ENCODE measurements at places on chromosomes 3 and 15. TPM values are rescaled to one million over a fixed set of nuclear protein-coding genes. Genes with fewer than 3 reads are reported as not detected.

- no peak for DNase-seq
Measured at GRCh38 chr3:183733553-183733952, 36.0 kb downstream of the YEATS2 start.

DNA sequence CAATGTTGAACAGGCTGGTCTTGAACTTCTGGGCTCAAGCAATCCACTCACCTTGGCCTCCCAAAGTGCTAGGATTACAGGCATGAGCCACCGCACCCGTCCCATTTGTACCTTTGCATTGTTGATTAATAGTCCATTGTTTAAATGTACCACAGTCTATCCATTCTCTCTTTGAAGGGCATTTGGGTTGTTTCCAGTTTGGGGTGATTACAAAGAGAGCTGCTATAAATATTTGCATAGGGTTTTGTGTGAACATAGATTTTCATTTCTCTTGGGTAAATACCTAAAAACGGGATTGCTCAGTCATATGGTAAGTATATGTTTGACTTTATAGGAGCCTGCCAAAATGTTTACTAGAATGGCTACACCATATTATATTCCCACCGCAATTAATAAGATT, 13.7 kb upstream of the PTPRG start:
- no peak for DNase-seq

DNA sequence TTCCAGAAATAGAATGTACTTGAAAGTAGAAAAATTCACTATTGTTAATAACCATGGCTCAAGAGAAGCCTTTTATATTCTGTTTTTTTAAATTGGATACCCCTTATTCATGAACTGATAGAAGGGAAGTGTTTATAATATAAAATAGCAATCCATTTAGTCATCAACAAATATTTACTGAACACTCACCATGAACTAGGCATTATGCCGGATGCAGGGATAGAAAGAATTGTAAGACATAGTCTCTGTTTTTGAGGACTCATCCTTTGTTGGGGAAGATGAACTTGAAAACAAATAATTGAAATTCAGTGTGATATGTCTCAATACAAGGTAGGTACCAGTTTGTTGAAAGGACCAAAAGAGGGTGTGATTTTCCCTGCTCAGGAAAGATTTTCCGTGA, 160.9 kb upstream of the SATB1 start:
- peak; percentile 37 for DNase-seq

- DNase-seq: no peak
Measured at GRCh38 chr3:5093731-5094130, 28.4 kb upstream of the ARL8B start.

- DNase-seq: no peak
Measured at GRCh38 chr15:35626571-35627318, 80.8 kb upstream of the DPH6 start.

DNA sequence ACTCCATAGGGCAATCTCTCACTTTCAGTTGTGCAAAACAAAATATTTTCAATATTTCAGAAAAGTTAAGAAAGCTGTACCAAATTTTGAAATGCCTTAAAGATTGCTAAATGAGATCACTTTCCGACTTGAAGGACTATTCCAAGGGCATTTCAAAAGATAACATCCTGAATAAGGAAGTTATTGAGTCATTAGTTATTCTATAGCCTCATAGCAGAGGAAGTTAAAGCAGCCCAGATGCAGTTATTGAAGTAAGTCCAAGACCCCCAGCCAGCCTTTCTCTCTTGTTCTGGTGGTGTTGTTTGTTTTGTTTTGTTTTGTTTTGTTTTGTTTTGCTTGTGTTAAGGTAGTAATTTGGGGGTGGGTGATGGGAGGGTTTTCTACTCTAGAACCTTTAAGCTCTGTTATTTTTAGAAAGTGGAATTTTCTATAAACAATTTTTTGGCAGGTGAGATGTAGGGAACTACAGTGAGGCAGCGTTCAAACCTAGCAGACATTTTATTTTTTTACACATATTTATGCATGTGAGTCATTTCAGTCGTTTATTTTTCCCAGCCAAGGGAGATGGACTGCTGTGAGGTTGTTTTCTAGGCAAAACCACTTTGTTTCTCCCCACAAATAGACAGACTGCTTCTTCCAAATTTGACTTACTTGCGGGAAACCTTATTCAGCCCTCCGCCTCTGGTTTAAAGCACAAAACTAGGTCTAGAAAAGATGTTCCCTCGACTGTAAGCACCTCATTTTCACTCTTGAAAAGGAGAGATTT, 216.3 kb upstream of the ARPP21 start:
- DNase-seq: peak; percentile 44

DNA sequence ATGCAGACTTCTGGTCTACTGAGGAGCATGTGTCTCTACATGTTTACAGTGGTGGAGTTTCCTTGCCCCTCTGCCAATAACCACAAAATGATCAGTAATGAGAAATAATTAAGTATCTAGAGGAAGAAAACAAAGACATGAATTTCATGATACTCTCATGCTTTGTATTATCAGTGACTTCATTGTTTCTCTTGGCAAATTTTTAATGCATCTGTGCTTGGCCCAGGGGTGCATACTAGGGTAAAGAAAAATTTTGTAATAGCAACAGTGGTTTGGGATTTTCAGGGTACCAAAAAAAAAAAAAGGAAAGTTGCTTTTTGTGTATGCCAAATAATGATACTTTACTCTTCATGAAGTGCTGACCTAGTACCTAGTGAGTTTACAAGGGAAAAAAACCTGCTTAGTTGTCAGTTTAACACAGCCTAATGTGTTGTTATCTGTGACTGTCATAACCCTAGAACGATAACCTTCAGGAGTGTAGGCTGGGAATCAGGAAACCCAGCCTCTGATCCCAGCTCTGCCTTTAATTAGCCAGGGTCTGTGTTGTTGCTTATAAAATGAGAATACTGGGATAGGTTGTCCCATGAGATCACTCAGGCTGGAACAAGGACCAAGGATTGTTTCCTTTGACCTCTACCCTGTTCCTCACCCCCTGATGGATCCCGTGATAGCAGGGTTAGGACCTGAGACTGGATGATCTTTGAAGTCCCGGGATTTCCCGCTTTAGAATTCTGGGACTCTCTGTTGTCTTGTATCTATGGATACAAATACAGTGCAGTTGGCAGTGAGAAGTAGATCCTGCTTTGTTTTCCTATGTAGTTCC, 117.5 kb downstream of the CMSS1 start:
- no peak for DNase-seq

DNA sequence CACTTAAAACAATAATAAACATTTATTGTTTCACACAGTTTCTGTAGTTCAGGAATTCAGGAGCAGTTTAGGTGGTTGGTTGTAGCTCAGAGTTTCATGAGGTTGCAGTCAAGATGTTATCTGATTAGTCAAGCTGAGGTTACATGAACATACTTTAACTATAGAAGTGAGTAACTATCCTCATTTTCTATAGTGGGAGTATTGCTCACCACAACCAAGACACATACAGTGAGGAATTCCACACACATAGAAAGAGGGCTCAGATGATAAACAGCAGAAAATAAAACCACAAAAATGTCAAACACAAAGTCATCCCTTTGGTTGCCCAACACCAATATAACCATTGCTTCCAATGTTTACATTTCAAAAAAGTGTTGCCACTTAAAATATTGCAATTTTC, 13.6 kb downstream of the SCN11A start:
- peak; percentile 53 for DNase-seq

DNA sequence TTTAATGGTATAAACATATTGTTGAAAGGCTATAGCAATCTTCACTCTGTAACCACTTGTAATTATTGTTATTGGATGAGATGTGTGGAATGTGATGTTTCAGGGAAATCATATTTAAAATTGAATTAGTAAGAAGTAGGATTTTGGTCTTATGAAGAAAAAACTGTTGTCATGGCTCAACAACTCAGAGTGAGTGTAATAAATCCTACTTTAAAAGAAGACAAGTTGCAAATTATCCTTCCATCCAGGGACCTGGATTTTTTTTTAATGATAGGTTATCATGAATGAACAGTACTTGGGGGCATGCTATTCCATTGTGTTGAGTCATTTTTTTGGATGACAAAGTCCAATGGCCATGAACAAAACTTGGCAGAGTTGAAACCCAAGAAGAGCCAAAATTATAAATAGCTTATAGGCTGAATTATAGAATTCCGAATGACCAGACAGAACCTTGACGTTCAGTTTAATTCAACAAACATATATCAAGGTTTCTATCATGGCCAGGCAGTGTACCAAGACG, 625.5 kb upstream of the ZNF717 start:
- DNase-seq: no peak

- DNase-seq: no peak
Measured at GRCh38 chr15:91199511-91199910, 99.5 kb downstream of the SV2B start.

GRCh38 chr3:112448939-112449338, 50.3 kb downstream of the BTLA start:
- no peak for DNase-seq

DNA sequence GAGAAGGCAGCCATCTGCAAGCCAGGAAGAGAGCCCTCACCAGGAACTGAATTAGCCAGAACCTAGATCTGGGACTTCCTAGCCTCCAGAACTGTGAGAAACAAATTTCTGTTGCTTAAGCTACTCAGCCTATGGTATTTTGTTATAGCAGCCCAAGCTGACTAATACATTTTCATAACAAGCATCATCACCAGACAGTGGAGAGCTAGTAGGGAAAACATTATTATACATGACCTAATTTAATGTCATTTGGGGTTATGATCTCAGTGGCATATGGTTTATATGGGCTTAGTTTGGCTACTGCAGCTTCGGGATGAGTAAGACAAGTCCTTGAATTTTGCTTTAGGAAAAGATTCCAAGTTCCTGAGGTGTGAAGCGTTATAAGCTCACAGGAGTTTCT, 35.6 kb downstream of the LNP1 start:
- no peak for DNase-seq

GRCh38 chr3:25960776-25961175, 170.9 kb downstream of the OXSM start:
- no peak for DNase-seq

- peak; percentile 46 for DNase-seq
Measured at GRCh38 chr3:190534386-190534785, 20.5 kb downstream of the IL1RAP start.

DNA sequence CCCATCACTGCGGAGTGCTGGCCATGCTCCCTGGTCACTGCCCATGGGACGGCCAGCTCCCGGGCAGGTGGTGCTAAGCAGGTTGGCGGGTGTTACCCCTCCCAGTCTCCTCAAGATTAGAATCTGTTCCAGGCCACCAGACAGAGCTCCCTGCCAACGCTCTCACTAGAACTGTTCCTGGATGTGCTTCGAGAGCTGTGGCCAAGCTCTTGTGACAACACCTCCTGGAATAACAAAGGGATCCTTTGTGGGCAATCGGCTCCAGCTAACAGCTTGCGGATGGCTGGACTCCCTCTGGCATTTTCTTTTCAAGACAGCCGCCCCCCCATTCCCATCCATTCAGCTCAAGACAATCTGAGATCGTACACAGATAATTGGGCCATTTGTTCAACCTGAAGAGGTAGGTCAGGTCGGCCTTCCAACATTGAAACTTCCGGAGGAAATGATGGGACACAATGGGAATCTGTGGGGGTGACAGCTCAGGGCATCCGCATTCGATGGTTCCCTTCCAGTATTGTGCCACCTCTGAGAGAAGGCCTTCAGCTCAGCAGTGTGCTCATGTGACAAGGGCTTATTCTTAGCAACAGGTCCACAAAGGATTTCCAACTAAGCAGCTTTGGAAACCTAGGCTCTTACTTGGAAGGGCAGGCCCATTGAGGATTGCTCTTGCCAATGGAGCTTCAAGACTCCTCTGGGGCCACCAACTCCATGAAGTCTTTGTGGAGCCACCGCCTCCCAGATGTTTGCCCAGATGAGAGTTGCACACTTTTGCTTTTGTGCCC, 11.6 kb upstream of the EPHB3 start:
- DNase-seq: no peak

- no peak for DNase-seq
Measured at GRCh38 chr3:150745832-150746231, 17.1 kb downstream of the SIAH2 start.

GRCh38 chr3:100171211-100171914, 57.1 kb upstream of the FILIP1L start:
- no peak for DNase-seq

DNA sequence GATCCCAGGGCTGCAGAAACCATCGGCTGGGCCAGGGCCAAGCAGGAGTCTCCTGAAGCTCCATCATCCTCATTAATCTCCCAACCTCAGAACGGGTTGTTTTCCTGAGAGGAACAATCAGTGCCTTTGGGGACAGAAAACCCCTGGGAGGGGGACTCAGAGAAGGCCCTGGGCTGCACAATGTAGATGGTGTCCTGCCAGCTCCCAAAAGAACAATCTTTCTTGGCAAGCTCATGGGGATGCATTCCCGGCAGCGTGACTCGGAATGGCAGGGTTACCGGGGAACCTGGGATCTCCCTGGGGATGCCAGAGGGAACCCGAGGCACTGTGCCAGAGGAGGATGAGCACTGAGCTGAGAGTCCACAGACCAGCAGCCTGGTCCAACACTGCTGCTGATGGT, 72.1 kb upstream of the ATP2B2 start:
- DNase-seq: no peak

DNA sequence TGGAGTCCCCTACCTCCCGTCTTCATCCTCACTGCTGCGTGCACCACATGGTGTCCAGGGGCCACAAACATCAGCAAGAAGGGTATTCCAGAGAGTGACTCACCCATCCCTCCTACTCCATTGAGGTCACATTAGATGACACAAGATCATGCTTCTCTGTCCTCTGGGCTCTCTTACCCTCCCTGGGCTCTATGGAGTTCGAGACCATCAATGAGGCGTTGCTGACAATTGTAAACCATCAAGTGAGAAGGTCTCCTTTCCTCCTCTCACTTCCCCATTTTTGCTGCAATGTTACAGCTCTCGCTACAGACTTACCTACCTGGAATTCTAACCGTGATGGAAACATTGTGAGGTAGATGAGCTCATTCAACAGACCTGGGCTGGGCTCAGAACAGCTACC, 51.7 kb downstream of the HMCES start:
- no peak for DNase-seq

- DNase-seq: peak; percentile 27
Measured at GRCh38 chr3:123267821-123268220, 66.1 kb downstream of the SEC22A start.

DNA sequence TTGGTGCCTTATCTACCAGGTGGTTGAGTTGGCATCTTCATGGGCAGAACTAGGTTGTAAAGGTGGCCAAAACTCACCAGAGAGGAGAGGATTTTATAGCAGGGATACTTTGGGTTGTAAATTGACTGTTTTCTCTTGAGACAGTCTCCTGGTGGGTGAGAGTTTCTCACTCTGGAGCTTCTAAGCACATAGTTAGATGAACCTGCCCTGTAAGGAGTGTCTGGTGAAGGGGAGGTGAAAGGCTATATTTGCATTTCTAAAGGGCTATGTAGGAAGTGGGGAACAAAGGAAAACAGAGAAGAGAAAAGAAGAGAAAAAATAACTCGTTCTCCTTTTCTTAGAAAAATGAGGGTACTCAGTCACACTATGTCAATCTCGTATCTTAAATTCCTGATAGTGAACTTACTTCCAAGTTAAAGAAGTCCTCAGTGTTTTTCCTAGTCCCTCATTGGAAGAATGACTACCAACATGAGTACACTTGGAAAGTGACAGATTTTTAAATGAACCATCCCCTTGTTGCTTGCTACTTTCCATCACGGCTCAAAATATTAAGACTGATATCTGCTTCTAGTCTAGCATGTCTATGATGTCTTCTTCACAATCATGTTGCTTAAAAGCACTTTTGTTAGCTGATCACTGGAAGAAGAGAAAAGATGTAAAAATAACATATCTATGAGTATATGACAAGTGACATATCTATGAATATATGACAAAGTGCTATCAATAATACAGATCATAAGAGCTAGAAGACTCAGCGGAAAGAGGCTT, 113.8 kb upstream of the P2RY1 start:
- no peak for DNase-seq

Gene WDR72
- not detected for total RNA-seq

Gene C15orf61
- total RNA-seq: 5.3 TPM

Gene ONECUT1
- total RNA-seq: not detected

Gene KLHL40
- not detected for total RNA-seq

Gene GABRB3
- total RNA-seq: not detected

Gene ESYT3
- total RNA-seq: 0.16 TPM

Gene PRSS50
- not detected for total RNA-seq
